CD4-positive, alpha-beta memory T cell (primary cell): ENCODE measurements at places on chromosomes 6 and 20.

- DNase-seq: no peak
Measured at GRCh38 chr20:22383156-22383555, 201.2 kb downstream of the FOXA2 start.

DNA sequence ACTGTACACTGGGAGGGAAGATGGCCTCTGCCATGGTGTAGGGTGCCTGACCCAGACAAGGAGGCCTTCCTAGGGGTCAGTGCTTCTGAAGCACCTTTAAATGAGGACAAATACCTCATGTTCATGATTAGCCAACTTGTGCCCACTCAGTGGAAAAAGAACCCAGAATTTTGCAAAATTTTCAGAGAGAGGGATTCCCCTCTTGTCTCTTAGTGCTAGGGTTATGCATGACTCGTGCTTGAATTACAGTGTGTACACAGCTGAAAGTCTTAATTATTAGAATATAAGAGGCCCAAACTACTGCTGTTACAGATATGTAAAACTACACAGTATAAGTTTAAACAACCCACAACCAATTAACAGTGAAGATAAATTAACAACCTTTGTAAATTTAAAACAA is 38.0 kb downstream of the HLA-G start:
- DNase-seq: no peak

DNA sequence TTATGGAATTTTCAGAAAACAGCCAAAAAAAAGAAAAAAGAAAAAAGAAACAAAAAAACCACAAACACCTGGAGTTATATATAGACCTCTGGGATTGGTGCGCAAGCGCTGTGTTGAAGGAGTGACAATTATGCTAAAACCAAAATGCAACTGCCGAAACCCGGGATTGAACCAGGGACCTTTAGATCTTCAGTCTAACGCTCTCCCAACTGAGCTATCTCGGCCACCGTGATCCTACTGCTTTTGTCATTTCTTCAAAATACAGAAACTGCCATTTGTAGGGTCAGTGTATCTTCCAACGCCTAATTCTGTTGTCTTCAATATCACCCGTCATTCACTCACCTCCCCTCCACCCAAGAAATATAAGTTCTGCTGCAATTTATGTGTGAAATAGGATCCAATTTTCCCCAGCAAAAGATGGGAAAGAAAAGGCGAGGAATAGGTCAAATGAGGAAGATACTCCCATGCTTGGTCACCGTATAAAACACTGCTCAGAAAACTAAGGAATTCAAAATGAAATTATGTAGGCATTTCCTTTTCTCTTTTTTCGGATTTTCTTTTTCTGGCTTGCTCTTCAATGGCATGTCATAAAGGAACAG is 116.0 kb downstream of the TRIM27 start:
- no peak for DNase-seq

- DNase-seq: no peak
Measured at GRCh38 chr6:28977341-28978132, 27.6 kb downstream of the ZNF311 start.
